ENCODE measurements at places on chromosomes 5 and 9. TPM values are rescaled to one million over a fixed set of nuclear protein-coding genes. Genes with fewer than 3 reads are reported as not detected.

Gene SNCAIP
- 0.85 TPM for total RNA-seq

Gene FOXI1
- total RNA-seq = under 0.01 TPM

Gene SLC36A2
- not detected for total RNA-seq

Gene ALDH7A1
- 33.4 TPM for total RNA-seq

Gene LPAR1
- 50.7 TPM for total RNA-seq

Gene PRR16
- total RNA-seq = 8.6 TPM

Gene PALM2AKAP2
- total RNA-seq = 37.2 TPM

Gene LTC4S
- total RNA-seq = 0.19 TPM

Gene BTNL8
- not detected for total RNA-seq

Gene RPL37
- 537 TPM for total RNA-seq

Gene SOX30
- not detected for total RNA-seq

Gene FBN2
- 9.6 TPM for total RNA-seq

Gene IL9
- total RNA-seq = not detected

Gene GTF3C5
- 31.3 TPM for total RNA-seq

Measured in regular cardiac myocyte (primary cell).